ENCODE measurements at places on chromosomes 13 and 19.

- DNase-seq, result no peak
Measured at GRCh38 chr13:24540236-24541126, 27.9 kb upstream of the PARP4 start.

DNA sequence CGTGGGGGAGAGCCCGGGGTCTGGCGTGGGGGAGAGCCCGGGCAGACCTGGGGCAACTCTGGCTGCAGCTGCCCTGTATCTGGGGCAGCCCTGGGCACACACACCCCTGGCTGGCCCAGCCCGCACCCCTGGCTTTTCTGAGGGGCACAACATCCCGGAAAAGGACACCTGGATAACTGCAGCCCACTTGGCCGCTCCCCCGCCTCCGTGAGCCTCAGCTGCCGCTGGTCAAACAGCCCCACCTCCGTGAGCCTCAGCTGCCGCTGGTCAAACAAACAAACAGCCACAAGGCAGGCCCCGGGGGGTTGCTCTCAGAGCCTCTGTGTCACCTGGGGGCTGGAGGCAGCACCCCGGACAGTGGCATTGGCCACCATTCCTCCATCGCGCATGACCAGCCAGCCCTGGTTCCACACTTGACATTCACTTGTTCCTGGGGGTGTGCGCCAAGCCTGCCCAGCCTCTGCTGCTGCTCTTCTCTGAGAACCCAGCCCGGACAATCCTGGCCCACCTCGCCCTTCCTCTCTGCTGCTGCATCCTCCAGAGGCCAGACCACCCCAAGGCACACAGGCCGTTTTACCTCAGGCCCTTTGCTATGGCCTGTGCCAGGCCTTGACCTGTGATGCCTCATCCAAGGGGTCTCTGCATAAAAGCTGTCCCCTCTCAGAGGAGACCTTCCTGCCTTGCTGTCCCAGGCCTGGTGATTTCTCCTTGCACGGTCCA lies 19.9 kb downstream of the CEBPG start:
- no peak for DNase-seq

- DNase-seq, result peak; percentile 48
Measured at GRCh38 chr13:96958286-96958891, 35.9 kb downstream of the OXGR1 start.

GRCh38 chr19:8544168-8544567 lies 30.2 kb upstream of the ZNF414 start:
- DNase-seq, result no peak

GRCh38 chr19:49923055-49924003 lies 5.7 kb upstream of the ATF5 start:
- no peak for DNase-seq

GRCh38 chr13:93190006-93190405 lies 36.6 kb upstream of the GPC6 start:
- DNase-seq, result no peak
